ENCODE measurements at places on chromosomes 7 and 10. TPM values are rescaled to one million over a fixed set of nuclear protein-coding genes. Genes with fewer than 3 reads are reported as not detected.

DNA sequence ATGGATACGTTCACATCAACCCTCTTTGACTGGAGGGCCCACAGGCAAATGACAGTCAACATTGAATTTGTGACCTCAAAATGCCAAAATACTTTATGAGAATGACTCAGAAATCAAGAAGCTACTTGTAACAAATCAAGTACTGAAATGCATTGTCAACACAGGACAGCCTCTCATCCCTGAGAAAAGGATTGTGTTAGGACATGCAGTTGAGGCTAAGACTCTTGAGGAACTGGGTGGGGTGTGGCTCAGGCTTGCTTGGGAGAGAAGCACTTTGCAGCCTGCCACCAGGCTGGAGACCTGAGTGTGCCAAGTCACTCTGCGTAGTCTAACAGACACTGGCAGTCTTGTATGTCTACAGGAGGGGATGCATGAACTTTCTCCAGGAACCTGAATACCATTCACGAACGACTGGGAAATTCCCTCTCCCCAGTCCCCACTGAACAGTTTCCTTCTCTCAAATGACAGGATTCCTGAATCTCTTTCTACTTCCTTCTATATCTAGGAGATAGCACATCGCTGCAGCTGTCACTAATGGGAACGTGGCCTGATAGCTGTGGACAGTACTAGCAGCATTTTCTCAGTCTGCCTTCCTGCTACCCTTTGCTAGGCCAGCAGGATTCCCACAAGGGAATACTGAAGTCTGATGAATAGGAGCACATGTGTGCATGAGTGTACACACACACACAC lies 3.3 kb upstream of the SMO start:
- DNase-seq = no peak

- DNase-seq = no peak
Observed at GRCh38 chr10:104824380-104825006, 183.4 kb downstream of the SORCS3 start.

- DNase-seq = no peak
Observed at GRCh38 chr7:71254751-71255150, 122.8 kb downstream of the GALNT17 start.

DNA sequence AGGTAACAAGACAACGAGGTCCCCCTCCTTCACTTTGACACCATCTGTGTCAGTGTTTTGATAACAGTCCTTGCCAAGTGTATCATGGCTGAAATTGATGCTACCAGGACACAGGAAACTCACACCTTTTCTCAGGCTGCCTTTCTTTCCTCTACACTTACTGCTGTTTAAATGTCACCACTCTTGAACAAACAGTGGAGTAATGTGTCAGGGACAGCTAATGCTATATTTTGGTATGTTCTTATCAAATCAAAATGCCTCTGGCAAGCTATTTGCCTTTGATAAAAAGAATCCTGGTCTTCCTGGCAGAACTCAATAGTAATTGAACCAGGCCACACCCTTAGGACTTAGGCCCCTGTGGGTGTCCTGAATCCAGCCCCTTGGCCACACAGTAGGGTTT lies 692.9 kb downstream of the LRMDA start:
- no peak for DNase-seq

- no peak for DNase-seq
Observed at GRCh38 chr7:12567015-12567414, 3.5 kb upstream of the SCIN start.

DNA sequence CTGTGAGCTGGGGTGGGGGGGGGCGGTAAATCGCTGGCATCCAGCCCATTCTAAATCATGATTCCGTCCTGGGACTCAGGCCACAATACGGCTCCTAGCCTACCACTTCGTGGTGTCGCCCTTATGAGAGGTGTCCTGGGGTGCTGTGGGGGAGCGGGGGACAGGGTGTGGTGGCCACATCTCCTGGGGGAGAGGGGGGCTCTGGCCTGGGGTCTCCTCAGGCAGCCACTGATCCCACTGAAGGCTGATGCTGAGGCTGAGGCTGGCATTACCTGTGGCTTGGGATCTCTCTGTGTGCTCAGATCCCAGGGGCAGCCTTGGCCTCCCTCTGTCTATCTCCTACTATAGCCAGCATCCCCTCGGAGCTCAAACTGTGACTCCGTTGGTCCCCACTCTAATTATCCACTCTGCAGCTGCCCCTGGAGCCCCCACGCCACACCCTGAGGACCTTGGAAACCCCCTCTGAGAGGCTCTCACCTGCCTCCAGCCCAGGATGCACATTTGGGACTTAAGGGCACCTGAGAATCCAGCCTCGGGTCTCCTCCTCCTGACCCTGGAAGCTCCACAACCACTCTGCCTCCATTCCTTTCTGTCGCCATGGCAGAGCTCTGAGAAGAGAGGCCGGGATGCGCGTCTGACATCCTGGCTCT lies 249.3 kb upstream of the TCERG1L start:
- DNase-seq = peak; percentile 64

DNA sequence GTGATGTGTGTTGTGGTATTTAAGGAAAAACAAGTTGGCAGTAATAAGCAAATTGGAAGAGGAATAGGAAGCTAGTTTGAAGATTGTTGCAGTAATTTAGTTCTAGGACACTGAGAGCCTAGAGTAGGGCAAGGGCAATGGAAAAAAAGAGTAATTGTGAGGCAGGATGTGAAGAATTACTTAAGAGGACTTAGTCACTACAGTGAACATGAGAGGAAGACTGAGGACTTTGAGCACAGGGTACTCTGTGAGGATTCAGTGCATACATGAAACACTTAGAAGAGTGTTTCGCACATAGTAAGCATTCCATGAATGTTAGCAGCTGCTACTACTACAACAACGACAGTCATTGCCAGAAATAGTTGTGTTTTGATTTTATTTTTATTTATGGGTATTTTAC lies 30.9 kb upstream of the DKK1 start:
- DNase-seq = no peak

The MYH16 gene
- not detected for total RNA-seq

- no peak for DNase-seq
Observed at GRCh38 chr7:16419859-16420258, 1.5 kb downstream of the CRPPA start.

DNA sequence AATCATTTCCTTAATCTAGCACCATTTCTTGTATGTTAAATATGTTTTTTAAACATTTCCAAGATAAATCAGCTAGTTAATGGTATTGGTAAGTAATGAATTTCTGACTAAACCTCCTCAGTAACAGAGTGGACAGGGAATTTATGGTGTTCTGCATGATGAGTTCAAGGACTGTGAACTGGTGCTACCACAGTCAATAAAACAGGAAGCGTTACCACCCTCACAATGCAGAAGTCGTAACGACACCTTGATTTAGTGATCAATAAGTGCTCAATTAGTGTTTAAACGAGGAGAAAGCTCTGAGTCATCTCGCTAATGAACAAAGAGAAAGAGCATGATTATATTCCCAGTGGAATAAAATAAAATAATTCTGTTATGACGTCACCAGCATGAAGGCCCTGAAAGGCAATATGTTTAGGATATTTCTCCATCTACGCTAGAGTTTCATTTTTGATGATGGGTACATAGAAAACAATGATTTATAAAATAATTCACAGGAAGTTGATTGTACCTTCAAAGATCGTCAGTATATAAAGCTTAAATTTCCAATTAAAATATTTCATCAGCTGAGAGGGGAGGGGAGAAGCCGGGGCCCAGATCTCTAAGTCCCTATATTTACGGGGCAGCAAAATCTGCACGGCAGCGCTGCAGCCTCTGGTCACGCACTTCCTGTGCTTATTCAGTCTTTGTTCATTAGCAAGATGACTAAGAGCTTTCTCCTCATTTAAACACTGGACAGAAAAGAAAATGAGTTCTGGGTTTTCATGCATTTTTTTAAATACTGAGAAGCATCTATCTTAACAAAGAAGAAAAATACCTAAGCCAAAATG lies 400.5 kb downstream of the PTPRN2 start:
- no peak for DNase-seq

Data from vagina (tissue), 2 donors.